ENCODE measurements at places on chromosomes 3 and 15.

- no peak for DNase-seq
These were observed 2.6 kb upstream of the CHL1 start for GRCh38 chr3:194001-194400.

DNA sequence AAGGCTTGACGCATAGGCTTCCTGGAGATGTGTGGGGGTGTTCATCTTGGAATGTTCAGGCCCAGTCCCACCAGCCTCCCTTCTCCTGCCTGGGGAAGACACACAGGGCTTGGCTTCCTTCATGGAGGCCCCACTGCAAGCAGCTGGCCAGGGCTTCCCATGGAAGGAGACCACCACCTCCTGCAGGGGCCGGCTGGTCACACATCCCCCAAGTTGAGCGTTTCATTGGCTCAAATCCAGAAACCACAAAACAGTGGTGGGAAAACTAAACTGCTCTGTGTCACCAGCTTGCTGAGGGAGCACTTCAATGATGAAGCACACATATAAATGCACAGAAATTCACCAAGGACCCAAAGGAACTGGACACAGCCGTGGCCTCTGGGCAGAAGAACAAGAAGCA is 8.3 kb downstream of the IQSEC1 start:
- DNase-seq, result no peak

- DNase-seq, result no peak
These were observed 3.7 kb downstream of the ISL2 start for GRCh38 chr15:76340198-76340802.

- no peak for DNase-seq
These were observed 4.6 kb downstream of the EFCC1 start for GRCh38 chr3:129005526-129006303.

GRCh38 chr15:38895326-38896255 is 331.0 kb upstream of the RASGRP1 start:
- no peak for DNase-seq

- no peak for DNase-seq
These were observed 543 bp downstream of the ARPIN start for GRCh38 chr15:89912145-89912673.

- DNase-seq, result no peak
These were observed 59.7 kb downstream of the GHSR start for GRCh38 chr3:172388412-172389078.

DNA sequence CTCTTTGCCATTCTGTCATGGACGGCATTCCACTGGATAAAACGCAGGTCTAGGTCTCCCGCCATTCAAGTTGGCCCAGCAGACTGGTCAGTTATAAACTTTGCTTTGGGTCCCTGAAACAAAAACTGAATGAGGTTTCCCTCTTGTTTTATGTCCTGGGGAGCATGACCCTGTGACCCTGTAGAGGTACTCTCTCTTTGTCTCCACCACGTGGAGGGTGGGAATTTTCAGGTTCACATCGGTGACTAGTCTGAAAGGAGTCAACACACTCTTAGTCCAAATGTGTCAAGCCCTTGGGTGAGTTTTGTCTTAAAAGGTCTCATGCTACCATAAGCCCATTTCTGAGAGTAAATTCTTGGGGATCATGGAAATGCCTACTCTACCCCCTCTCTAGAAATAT is 139.9 kb downstream of the PLCH1 start:
- no peak for DNase-seq

DNA sequence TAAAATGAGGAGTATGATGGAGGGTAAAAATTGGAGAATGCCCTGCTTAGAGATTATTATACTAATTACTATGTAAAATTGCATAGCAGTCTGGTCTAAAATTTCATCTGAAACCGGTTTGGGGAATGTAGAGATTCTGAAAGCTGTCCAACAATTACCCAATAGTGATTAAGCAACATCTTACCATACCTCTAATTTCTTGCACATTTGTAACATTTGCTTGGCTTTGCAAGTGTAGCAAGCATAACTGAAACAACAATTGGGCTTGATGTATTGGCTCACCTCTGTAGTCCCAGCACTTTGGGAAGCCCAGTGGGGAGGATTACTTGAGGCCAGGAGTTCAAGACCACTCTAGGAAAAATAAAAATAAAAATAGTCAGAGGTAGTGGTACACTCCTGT is 17.4 kb downstream of the AADACL2 start:
- no peak for DNase-seq

DNA sequence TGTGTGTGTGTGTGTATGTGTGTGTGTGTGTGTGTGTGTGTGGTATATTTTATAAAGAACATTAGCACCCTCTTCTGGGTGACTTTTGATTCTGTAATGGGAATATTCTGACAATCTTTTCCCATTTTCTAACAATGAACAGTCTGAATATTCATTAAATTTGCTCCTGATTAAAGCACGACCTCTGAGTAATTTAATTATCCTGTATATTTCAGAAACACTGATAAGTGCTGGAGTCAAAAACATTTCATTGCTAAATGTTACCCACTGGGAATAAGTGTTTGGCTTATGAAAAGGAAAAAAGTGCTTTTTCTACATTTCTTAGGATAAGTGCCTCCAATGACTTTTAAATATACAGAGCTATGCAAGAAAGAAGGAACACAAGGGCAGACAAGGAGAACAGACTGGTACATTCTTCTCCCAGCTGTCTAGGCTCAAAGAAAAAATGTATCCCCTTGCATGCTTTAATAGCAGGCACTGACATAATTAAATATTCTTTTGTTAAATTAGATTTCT is 32.3 kb upstream of the SYNPR start:
- DNase-seq, result no peak

DNA sequence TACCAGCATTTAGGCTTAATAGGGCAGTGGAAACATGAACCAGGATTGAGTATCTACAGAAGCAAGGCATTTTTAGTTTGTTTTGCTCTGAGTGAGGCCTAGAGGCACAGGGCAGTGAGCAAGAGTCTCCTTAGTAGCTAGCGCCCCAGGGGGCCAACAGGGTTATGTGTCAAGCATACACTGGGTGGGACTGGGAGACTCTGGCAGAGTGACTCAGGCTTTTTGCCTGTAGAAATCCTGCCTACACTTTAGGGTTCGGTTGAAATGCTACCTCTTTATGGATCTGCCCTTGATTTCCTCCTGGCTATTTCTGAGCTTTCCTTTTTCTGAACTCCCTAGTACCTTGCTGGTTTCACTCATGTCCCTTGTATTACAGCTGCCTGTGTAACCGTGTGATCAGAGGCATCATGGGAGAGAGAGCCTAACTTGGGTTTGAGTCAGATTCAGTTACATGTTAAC is 72.2 kb downstream of the TOP2B start:
- DNase-seq, result peak; percentile 78

DNA sequence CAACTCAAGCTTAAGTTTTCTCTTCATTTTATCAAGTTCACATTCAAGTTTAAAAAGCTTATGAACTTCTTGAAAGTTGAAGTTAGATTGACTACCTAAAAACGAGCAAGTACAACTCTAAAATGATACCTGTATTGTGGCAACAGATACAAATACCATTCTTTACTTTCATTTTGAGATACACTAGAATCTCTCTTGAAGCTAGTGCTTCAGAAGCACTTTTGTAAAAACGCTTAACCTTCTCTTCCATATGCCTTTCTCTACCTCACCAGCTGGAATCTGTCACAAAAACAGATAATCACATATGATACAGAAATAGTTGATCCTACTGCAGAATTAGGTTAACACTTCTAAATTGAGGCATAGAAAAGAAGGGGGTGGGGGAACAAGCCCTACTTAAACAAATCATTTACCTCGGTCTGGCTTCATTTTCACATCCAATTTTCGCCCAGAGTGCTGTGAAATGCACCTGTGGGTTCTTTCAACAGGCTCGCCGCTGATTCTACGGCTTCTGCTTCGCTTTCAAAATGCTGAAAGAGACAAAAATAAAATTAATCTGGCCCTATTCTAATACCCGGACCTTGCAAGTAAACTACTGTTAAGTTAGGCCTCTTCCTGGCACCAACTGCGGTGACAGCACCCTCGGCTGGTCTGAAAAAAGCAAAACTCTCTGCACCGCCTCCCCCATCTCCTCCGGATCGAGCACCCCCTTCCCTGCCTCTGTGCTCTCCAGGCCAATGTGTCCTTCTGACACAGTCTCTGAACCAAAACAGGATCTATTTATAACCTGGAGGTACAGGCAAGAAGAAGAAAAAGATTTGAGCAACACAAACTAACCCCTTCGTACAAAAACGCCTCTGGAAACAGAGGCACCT is 1.4 kb downstream of the ATOSA start:
- peak; percentile 26 for DNase-seq

- no peak for DNase-seq
These were observed 174.0 kb upstream of the WNT5A start for GRCh38 chr3:55661141-55661540.

DNA sequence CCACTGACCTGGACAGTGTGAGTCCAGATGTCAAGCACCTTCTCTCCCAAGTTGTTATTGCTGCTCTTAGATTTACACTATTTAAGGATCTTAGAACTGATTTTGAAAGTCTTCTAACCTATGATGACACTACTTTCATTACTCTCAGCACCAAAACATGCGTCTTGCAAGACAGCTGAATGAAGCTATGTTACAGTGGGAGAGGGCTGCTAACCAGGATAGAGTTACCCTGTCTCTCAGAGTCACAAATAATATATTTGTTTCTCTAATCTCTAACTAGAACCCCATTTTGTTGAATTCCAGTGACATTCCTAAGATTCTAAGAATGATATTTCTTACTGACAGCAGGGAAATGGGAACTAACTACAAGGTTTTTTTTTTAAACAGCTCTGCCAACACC is 455.5 kb downstream of the MAGI1 start:
- DNase-seq, result no peak

- DNase-seq, result no peak
These were observed 5.2 kb upstream of the PRKCD start for GRCh38 chr3:53155760-53156159.

DNA sequence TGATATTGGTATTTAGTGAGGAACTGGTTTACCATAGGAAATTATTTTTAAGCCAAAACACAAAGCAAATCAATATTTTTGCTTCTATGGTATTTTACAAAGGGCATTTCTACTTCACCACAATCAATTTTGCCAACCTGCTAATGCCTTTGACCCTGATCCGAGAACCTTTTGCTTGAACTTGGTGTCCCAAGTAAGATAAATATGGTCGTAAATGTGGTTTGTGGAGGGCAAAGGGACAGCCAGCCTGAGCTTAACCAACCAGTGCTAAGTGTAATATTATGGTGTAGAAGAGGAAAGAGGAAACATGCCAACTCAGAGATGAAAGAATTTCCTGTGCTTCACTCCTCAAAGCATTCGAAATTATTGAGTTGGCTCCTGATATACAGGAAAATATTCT is 148.4 kb downstream of the C3orf38 start:
- DNase-seq, result no peak

DNA sequence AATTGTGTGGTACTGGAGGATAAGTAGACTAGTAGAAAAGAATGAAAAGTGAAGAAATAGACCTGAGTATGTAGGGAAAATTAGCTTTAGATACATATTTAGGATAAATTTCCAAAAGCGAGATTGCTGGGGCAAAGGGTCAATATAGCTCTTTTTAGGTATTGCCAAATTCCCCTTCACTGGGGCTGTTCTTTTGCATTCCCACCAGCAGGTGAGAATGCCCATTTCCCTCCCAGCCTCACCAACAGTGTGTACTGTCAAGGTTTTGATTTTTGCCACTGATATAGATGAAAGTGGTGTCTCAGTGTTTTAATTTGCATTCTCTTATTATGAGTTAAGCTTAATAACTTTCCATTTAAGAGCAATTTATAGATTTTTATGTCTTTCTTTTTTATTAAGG is 35.7 kb upstream of the BHLHE40 start:
- no peak for DNase-seq

- no peak for DNase-seq
These were observed 6.8 kb downstream of the CSTA start for GRCh38 chr3:122331886-122332285.

- DNase-seq, result peak; percentile 65
These were observed 1.3 kb downstream of the SLC7A14 start for GRCh38 chr3:170584585-170585007.

- DNase-seq, result no peak
These were observed 20.8 kb upstream of the APH1B start for GRCh38 chr15:63256433-63257274.

- no peak for DNase-seq
These were observed 205.3 kb downstream of the NFKBIZ start for GRCh38 chr3:102054543-102055080.

- no peak for DNase-seq
These were observed 34.7 kb upstream of the TUBGCP5 start for GRCh38 chr15:23073890-23074646.

DNA sequence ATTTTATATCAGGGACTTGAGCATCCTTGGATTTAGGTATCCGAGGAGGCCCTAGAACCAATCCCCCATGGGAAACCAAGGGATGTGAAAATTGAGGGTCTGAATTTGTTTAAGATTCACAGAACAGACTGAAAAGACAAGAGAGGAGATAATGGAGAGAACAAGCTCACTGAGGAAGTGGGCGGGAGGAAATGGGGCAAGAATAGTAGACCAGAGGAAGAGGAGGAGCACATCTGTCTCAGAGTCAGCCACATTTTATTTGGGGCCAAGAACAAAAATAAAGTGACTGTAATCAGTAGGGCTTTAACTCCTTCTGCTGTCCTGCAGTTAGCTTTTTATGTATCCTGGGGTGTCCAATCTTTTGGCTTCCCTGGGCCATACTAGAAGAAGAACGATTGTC is 63.8 kb downstream of the BLM start:
- DNase-seq, result no peak

DNA sequence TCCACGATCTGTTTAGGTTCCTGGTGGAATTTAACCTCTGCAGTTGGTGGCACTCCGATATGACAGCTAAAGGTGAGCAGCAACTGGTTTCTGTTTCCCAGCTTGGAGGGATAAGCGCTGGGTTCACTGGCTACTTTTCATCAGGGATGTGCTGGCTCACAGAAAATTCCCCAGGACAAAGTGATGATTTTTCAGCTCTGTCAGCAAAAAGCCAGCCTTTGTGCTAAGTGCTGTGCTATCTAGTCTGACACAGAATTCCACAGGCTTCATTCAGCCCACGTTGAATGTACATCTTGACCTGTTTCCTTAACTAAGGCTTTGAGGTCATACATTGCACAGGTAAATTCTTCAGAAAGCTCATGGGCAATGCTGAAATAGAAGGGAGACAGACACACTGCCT is 81.5 kb upstream of the LRTM1 start:
- DNase-seq, result no peak

- no peak for DNase-seq
These were observed 359.6 kb downstream of the NTRK3 start for GRCh38 chr15:87896936-87897335.

Measured in ascending aorta (tissue), 2 donors.